ENCODE measurements at places on chromosomes 12 and 14. TPM values are rescaled to one million over a fixed set of nuclear protein-coding genes. Genes with fewer than 3 reads are reported as not detected.

- DNase-seq, result no peak
These were observed 26.2 kb downstream of the PLXNC1 start for GRCh38 chr12:94174576-94174975.

DNA sequence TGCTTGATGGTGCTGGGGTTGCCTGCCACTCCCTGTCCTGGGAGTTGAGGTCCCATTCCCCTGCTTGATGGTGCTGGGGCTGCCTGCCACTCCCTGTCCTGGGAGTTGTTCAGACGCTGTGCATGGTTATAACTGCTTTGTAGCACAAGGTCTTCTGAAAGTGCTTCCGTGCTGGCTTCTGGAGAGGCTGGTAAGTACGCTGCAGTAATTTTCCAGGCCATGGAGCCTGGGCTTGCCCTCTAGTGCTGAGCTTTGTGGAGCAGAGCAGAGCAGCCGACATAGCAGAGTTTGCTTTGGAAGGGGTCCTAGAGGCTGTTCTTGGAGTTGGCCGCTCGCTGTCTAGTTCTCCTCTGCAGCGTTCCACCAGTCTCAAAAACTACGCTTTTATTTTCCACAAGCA, 6.3 kb downstream of the B4GALNT3 start:
- no peak for DNase-seq

DNA sequence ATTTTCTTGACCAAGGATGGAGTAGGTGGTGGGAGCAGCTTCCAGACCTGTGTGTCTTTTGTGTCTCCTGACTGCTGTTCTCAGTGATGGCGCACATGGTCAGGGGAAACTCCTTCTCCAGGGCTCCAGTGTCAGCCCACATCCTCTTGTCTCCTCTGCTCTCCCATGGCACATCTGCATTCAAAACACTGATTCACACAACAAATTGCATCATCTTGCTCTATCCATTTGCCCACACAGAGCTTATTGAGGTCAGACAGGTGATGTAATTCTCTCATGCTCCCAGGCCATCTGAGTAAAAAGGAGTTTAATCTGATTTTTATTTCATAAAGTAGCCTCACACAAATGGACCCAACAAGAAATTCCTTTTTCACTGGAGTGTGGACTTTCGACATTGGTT, 21.8 kb upstream of the TMEM132C start:
- DNase-seq, result no peak

GRCh38 chr12:92118826-92119536, 26.7 kb downstream of the BTG1 start:
- no peak for DNase-seq

DNA sequence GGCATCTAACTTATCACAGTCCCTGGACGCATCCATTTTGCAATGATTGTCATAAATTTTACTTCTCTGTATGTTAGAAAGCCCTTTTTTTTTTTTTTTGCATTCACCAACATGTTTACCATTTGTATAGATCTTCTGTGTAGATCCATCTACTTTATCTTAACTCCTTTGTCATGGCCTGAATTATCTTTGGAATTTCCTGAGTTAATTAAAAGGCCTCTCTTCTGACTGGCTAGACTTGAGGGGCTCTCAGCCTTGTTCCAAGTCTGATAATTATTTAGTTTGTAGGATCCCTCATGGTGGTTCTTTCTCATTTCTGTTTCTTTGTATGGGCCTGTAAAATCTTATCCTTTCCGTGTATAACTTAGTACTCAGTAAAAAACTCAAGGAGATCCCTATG, 387.0 kb downstream of the C12orf50 start:
- DNase-seq, result no peak

GRCh38 chr12:11648514-11649412, 711 bp upstream of the ETV6 start:
- DNase-seq, result peak; percentile 84

The ZDHHC22 gene
- 0.64 TPM for polyA plus RNA-seq

DNA sequence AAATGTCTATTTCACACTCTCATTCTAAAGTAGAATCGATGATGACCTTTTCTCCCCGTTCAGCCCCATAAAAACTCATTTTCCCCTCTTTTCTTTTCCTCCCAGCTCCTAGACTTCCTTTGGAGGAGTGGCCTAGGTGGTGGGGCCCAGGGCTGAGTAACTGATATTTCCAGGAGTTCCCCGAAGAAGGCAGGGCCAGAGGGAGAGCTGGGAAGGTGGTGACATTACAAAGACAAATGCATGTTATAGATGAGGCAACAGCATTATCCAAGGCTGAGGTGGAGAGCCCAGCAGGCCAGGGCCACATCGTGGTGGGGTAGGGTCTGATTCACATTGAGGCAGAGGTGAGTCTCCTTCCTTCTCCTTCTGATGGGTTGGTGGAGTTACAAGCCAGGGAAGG, 22.2 kb upstream of the HDAC7 start:
- no peak for DNase-seq

DNA sequence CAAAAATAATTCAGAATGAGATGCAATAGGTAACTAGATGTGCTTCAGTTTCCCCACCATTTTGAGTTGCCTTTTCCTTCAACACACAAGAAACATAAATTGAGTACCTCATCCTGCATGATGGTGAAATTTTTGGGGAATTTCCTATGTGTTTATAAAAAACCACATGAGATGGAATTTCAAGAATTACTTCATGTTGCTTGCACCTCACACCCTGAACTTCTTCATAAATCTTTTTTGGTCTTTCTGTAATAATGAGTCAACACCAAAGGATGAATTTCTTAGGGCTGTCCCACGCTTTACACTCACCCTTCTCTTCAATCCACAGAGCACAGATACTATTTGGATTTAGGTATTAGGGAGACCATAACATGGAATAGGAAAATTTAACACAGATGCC, 22.6 kb upstream of the LUM start:
- DNase-seq, result no peak

GRCh38 chr12:52209321-52209720, 17.5 kb upstream of the KRT80 start:
- DNase-seq, result no peak

The CCDC177 gene
- polyA plus RNA-seq, result not detected

DNA sequence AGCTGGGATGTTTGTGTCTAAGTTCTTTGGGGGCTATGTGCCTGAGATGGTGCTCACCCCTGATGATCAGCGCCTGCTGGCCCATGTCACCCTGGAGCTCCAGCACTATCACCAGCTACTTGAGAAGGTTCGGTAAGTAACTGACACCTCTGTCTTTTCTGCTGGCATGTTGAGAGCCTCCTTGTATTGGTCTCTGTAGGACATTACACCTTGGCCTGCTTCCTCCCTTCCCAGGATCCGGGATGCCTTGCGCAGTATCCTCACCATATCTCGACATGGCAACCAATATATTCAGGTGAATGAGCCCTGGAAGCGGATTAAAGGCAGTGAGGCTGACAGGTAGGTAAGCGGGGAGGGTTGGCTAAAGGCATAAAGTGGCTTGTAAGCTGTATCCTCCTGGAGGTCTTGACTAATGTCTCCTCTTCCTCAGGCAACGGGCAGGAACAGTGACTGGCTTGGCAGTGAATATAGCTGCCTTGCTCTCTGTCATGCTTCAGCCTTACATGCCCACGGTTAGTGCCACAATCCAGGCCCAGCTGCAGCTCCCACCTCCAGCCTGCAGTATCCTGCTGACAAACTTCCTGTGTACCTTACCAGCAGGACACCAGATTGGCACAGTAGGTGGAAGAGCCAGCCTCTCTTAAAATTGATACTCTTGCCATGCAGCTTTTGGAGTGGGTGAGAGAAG, 5.5 kb downstream of the DDIT3 start:
- no peak for DNase-seq

The RPL10L gene
- 0.31 TPM for polyA plus RNA-seq

- no peak for DNase-seq
These were observed 43.6 kb downstream of the SYNE3 start for GRCh38 chr14:95472819-95473251.

The TAS2R14 gene
- 2.7 TPM for polyA plus RNA-seq

DNA sequence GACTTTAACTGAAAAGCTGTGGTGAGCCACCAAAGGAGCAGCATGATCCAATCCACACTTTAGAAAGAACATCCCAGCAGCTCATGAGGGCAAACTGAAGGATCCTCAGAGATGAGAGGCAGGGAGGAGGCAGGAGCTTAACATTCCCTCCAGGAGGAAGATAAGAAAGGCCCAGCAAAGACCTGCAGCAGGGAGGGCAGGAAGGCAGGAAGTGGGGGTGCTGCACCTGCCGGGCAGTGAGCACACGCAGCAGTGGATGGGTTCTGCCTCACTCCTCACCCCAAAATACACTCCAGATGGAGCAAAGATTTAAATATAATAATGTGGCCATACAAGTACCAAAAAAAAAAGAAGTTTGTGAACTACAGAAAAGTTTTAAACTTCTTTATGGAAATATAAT, 48.4 kb downstream of the GCH1 start:
- no peak for DNase-seq
